Upper lobe of left lung (tissue), 6 donors: ENCODE measurements at places on chromosomes 2 and 18. TPM values are rescaled to one million over a fixed set of nuclear protein-coding genes. Genes with fewer than 3 reads are reported as not detected.

DNA sequence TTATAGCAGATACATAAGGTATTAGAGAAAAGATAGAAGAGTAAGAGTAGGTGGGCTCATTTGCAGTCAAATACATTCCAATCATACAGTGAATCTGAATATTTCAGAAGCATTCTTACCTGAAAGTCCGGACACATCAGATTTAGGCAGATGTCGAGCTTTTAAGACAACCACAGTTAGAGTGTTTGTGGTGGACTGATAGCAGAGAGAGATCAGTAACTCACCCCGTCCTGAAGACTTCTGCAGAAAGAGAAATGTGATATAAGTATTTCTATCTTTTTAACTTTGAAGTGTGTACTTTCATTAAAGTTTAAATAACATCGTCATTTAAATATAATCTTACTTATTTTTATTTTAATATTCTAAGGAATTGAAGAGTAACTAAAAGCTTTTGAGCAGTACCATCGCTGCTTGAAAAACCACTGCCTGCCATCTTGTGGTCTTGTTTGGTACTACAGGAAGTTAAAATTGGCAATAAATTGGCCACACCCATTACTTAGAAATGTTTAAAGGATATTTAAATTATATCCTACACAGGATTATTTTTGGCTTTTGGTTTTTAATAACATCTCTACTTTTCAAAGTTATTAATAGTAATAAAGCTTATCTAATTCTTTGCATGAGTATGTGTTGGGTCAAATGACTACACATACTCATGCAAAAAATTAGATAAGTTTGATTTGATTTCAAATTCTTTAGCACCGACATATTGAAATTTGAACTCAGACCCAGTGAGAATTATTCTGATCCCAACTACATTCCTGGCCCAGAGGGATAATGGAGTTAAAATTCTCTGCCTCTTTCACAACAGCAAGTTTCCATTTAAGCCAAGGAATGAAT, 5.5 kb downstream of the SYT4 start:
- H3K27ac ChIP-seq = no peak overlapping the region
- no peaks in the 10 kb centered on the region for H3K4me1 ChIP-seq
- H3K4me3 ChIP-seq = no peak overlapping the region
- no peaks in the 10 kb centered on the region for H3K27me3 ChIP-seq
- DNase-seq = no peak
- no peaks in the 10 kb centered on the region for H3K36me3 ChIP-seq

The ANKRD23 gene
- total RNA-seq = 2.3 TPM

The CCDC121 gene
- total RNA-seq = 7.3 TPM

The ERICH2 gene
- total RNA-seq = 5.2 TPM

- no peaks in the 10 kb centered on the region for H3K4me1 ChIP-seq
- no peaks in the 10 kb centered on the region for H3K27me3 ChIP-seq
- no peak for DNase-seq
- no peak overlapping the region for H3K4me3 ChIP-seq
Measured at GRCh38 chr2:150557020-150557600, 69.6 kb upstream of the RND3 start.

The ASXL3 gene
- 2.2 TPM for total RNA-seq

- H3K4me3 ChIP-seq = no peak overlapping the region
- peaks cover 13% of the 10 kb centered on the region for H3K4me1 ChIP-seq
- H3K27ac ChIP-seq = no peak overlapping the region
- no peaks in the 10 kb centered on the region for H3K36me3 ChIP-seq
Measured at GRCh38 chr2:158500333-158500732, 43.6 kb downstream of the PKP4 start.

- H3K27me3 ChIP-seq = no peaks in the 10 kb centered on the region
- no peaks in the 10 kb centered on the region for H3K4me1 ChIP-seq
- H3K27ac ChIP-seq = no peak overlapping the region
Measured at GRCh38 chr18:52829876-52830405, 489.9 kb downstream of the DCC start.

DNA sequence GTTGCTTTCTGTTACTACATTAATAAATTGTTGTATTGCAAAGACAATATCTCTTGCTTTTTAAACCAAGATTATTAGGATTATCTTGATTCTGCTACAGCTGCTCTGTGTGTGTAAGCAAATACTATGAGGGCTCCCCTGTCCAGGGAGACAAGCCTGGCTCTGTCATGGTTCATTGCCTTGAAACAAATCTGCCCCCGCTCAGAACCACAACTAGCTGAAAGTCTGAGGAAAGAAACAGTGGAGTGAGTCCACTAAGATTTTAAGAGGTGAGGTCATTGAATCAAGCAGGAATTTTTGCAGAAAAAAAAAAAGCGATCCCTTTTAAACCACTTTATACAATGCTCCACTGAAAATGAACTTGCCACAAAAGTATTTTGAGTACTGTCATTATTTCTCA, 30.8 kb upstream of the LRRTM4 start:
- no peaks in the 10 kb centered on the region for H3K27me3 ChIP-seq
- no peak overlapping the region for H3K4me3 ChIP-seq
- no peak overlapping the region for H3K27ac ChIP-seq
- no peaks in the 10 kb centered on the region for H3K36me3 ChIP-seq

DNA sequence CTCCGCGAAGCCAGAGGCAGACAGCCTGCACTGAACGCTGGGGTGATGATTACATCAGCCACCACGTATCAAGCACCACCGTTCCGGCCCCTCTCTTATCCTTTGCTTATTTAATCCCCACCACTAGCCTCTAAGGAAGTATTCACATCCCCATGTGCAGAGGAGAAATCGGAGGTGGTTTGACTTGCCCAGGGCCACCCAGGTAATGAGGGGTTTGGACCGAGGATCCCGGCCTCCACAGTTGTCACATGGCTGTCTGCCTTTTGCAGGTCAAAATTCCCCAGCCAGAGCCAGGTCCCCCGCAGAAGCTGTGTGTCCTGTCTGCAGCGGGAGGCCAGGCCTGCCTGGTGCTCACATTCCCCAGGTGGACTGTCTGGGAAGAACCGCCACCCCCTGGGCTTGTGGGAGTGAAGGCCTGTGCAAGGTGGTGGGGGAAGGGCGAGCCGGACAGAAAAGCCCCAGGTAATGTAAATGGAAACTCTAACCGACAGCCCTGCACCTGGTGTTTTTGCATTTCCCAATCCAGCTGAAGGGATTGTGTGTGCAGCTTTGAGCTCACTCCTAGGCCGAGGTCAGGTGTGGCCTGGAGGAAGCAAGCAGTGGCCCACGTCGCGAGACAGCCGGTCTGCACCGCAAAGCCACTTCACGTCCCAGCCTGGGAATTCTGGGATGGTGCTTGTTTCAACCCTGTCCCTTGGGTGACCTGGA, 108.5 kb upstream of the ID2 start:
- H3K27me3 ChIP-seq = no peaks in the 10 kb centered on the region
- H3K27ac ChIP-seq = no peak overlapping the region
- peaks cover 22% of the 10 kb centered on the region for H3K4me1 ChIP-seq
- DNase-seq = no peak

The MEP1B gene
- not detected for total RNA-seq

DNA sequence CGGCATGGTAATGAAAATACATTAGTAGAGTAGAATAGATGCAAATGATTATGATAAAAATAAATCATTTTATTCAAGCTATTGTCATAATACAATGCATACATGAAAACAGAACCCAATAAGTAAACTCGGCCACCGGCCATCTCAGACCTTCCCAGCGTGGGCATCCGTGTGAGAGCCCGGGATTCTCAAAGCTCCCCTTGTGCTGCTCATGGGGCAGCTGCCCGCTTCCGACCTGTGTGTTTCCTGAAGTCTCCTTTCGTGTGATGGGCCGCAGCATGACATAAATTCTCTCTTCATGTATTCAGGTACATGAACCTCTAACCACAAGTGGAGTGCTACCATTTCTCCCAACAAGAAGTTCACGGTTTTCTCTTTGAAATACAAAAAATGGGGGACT, 13.5 kb upstream of the CNDP2 start:
- no peak overlapping the region for H3K27ac ChIP-seq
- H3K36me3 ChIP-seq = no peaks in the 10 kb centered on the region
- no peak overlapping the region for H3K4me3 ChIP-seq
- H3K4me1 ChIP-seq = no peaks in the 10 kb centered on the region
- DNase-seq = no peak

DNA sequence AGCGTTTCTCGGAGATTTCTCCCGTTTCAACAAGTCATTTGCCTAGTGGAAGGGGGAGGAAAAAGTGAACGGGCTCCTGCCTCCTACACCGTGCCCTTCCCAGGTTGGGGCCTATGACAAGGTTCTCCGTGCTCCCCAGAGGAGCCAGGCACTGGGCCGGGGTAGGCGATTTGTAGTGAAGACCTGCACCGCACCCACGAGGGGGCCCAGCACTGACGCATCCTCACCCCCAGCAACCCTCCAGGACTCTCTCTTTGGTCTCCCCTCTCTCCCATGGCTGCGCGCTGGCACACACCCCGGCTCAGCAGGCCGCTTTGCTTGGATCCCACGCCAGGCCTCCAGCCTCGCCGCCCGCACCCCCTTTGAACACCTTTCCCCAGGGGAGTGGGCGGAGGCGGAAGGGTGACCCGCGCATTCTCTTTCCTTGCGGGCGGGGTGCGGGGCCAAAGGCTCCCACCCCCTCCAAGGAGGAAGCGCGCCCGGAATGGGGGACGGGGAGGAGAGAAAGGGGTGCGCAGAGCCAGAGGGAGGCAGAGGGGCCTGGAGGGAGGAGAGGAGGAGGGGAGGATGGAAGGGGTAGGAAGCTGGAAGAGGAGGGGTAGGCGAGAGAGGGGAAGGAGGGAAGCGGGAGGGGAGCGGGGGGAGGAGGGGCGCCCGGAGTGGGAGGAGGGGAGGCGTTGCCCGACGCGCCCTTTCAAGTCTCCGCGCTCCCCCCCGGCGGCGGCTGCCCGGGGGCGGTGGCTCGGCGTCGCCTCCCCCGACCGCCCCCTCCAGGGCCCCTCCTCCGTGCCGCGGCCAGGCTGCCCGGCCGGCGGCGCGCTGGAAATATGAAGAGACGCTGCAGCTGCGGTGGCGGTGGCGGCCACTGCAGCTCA, at the start of gene APCDD1:
APCDD1 (plus strand) TSS at position 830 of the 875 bp plus-strand sequence. CDS start 347 bp downstream, outside the sequence.
- H3K27ac ChIP-seq = peak within 1 kb of the TSS; percentile 82
- peaks cover 19% of the 10 kb centered on the region for H3K4me1 ChIP-seq
- peak; percentile 94 for DNase-seq
- H3K27me3 ChIP-seq = no peaks in the 10 kb centered on the region
- H3K4me3 ChIP-seq = peak within 1 kb of the TSS; percentile 73

- no peaks in the 10 kb centered on the region for H3K36me3 ChIP-seq
- no peak for DNase-seq
- H3K27me3 ChIP-seq = no peaks in the 10 kb centered on the region
- H3K4me1 ChIP-seq = no peaks in the 10 kb centered on the region
- no peak overlapping the region for H3K4me3 ChIP-seq
- H3K27ac ChIP-seq = no peak overlapping the region
Measured at GRCh38 chr2:119469131-119469530, 37.5 kb downstream of the TMEM37 start.

The CNDP1 gene
- not detected for total RNA-seq

- no peaks in the 10 kb centered on the region for H3K27me3 ChIP-seq
- no peaks in the 10 kb centered on the region for H3K36me3 ChIP-seq
- no peak overlapping the region for H3K27ac ChIP-seq
Measured at GRCh38 chr18:54737986-54738385, 90.3 kb upstream of the RAB27B start.

GRCh38 chr2:77228391-77228790, 293.8 kb downstream of the LRRTM4 start:
- no peaks in the 10 kb centered on the region for H3K4me1 ChIP-seq
- H3K36me3 ChIP-seq = no peaks in the 10 kb centered on the region
- no peaks in the 10 kb centered on the region for H3K27me3 ChIP-seq
- no peak overlapping the region for H3K4me3 ChIP-seq

DNA sequence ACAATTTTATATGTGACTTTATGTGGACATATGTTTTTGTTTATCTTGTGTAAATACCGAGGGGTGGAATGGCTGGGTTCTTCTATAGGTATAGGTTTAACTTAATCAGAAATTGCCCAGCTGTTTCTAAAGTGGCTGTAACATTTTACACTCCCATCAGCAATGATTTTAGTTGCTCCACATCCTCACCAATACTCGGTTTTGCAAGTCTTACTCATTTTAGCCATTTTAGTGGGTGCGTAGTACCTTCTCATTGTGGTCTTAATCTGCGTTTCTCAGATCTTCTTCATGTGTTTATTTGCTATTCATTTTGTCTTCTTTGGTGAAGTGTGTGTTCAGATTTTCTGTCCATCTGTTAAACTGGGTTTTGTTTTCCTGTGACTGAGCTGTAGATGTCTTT, 95.4 kb upstream of the BCL2L11 start:
- H3K27me3 ChIP-seq = no peaks in the 10 kb centered on the region
- H3K4me3 ChIP-seq = no peak overlapping the region
- H3K4me1 ChIP-seq = peaks cover 10% of the 10 kb centered on the region

The POU3F3 gene
- not detected for total RNA-seq

DNA sequence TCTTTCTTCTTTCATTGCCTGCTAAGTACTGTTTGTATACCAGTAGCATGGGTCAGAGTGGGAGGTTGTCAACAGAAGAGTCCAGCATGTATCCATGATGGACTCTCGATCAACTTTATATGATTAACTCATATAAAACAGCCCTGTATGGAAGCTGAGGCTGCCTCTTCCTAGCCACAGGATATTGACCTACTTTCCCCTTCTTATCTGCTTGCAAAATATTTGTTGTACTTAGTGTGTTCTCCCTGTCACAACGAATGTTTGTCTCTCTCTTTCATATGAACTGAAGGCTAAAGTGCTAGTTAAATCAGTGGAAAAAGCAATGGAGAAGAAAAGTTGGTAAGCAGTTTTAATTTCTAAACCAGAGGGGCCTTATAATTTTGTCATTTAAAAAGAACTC, 17.8 kb downstream of the MYO1B start:
- DNase-seq = no peak
- H3K4me3 ChIP-seq = no peak overlapping the region
- H3K27me3 ChIP-seq = no peaks in the 10 kb centered on the region
- no peaks in the 10 kb centered on the region for H3K36me3 ChIP-seq
- H3K4me1 ChIP-seq = peaks cover 18% of the 10 kb centered on the region

DNA sequence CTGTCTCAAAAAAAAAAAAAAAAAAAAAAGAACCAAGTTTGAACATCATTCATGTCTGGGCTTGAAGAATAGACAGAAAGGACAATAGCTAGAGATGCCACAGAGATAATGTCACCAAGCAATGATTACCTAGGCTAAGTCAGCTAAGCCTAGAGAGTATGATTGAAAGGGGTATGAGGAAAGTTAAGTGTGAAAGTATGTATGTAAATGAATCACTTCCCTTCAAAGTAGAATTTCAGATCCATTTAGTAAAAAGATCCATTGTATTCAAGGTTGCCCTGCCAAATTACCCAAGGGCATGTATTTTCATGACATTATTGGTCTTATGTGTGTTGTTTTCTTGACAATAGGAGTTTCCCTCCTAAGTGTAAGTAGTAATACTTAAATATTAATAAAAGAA, 34.1 kb upstream of the SLC39A10 start:
- no peak overlapping the region for H3K27ac ChIP-seq
- no peak overlapping the region for H3K4me3 ChIP-seq
- no peaks in the 10 kb centered on the region for H3K36me3 ChIP-seq
- DNase-seq = no peak

DNA sequence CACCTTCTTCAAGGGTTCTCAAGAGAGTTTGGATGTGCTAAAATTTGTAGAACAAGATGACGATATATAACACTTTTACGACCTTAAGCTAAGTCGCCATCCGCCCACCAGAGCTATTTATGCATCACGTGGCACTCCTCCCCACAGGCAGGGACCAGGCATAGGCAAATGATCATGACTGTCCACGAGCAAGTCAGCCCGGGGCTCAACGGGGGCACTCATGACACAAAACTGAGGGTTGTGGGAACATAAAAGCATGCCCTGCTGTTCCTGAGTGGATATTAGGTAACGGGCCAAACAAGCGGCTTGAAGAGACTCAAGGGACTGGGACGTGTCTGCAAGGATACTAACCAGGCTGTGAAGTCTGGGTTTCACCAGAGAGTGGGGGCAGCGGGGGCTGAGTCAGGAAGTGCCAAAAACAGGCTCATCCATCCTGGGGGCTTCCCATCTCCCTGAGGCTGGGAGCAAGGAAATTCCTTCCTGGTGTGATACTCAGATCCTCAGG, 58.1 kb downstream of the FAM178B start:
- peak overlapping the region; percentile 22 for H3K4me3 ChIP-seq
- H3K27me3 ChIP-seq = no peaks in the 10 kb centered on the region
- H3K27ac ChIP-seq = no peak overlapping the region
- no peak for DNase-seq
- H3K4me1 ChIP-seq = peaks cover 12% of the 10 kb centered on the region
